ENCODE measurements at places on chromosomes 7 and 10. TPM values are rescaled to one million over a fixed set of nuclear protein-coding genes. Genes with fewer than 3 reads are reported as not detected.

Gene SLC26A3
- total RNA-seq: not detected

Gene PNLIPRP3
- 2.4 TPM for total RNA-seq

Gene CCDC3
- total RNA-seq: 39.1 TPM

Gene ZCCHC24
- total RNA-seq: 51.2 TPM

Gene WDFY4
- 4.1 TPM for total RNA-seq

Gene RELN
- 0.65 TPM for total RNA-seq

Gene FOXP2
- 20.1 TPM for total RNA-seq
